A172 (cell line): ENCODE measurements at places on chromosomes 3 and 15. TPM values are rescaled to one million over a fixed set of nuclear protein-coding genes. Genes with fewer than 3 reads are reported as not detected.

- DNase-seq: no peak
These were observed 8.3 kb downstream of the HDGFL3 start for GRCh38 chr15:83199288-83199687.

- DNase-seq: no peak
These were observed 130.9 kb downstream of the CMSS1 start for GRCh38 chr3:99948467-99949089.

OCA2 gene
- not detected in 2 replicates for total RNA-seq

- DNase-seq: peak; percentile 83
These were observed 61.4 kb downstream of the GLB1 start for GRCh38 chr3:33035596-33035995.

TICRR gene
- 6.4 and 7.0 TPM in 2 replicates for total RNA-seq

ANKRD63 gene
- not detected in 2 replicates for total RNA-seq

GOLGA6L10 gene
- total RNA-seq: 0.07 TPM in 1 of 2 replicates, not detected in the other

KPNA4 gene
- total RNA-seq: 30.7 and 40.6 TPM in 2 replicates

- no peak for DNase-seq
These were observed 37.8 kb downstream of the MAP4 start for GRCh38 chr3:47978386-47978785.

DNA sequence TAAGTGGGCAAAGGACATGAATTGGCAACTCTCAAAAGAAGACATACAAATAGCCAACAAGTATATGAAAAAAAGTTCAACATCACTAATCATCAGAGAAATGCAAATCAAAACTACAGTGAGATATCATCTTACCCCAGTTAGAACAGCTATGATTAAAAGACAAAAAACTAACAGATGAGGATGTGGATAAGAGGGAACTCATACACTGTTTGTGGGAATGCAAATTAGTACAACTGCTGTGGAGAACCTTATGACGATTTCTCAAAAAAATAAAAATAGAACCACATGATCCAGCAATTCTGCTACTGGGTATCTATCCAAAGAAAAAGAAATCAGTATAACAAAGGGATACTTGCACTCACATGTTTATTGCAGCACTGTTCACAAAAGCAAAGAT lies 28.6 kb downstream of the NEK10 start:
- no peak for DNase-seq

DNA sequence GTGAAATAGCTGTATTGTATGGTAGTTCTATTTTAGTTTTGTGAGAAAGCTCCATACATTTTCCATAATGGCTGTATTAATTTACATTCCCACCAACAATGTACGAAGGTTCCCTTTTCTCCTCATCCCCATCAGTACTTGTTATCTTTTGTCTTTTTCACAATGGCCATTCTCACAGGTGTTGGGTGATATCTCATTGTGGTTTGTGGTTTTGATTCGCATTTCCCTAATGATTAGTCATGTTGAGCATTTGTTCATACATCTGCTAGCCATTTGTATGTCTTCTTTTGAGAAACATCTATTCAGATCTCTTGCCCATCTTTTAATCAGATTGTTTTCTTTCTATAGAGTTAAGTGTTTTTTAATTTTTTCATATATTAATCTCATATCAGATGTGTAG lies 931.9 kb downstream of the IGSF11 start:
- DNase-seq: no peak

- no peak for DNase-seq
These were observed 73.0 kb downstream of the COL8A1 start for GRCh38 chr3:99711351-99711750.

- DNase-seq: no peak
These were observed 29.8 kb downstream of the ADAMTS17 start for GRCh38 chr15:100311833-100312476.

GRCh38 chr3:158863247-158863646 lies 61.4 kb downstream of the MFSD1 start:
- DNase-seq: no peak

- peak; percentile 86 for DNase-seq
These were observed 36.7 kb upstream of the BLM start for GRCh38 chr15:90680371-90680935.

- DNase-seq: no peak
These were observed 19.0 kb upstream of the DIPK2A start for GRCh38 chr3:143952569-143953072.

UNC13C gene
- not detected in 2 replicates for total RNA-seq

DNA sequence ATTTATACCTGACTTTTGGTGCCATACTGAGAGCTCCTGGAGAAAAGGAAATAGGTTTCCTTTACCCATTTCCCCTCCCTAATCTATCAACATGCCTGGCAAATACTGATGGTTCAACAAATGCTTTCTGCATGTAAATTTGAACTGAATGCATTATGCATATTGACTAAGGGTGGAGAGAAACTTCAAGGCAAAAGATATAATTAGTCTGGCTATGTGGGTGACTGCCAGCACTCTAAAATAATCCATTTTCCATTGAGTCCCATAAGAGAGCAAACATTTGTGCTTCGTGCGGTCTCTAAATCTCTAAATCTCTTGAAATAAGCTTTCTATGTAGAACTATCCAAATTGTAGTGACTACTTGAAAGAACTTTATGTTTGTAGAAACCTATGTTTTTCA lies 451.3 kb upstream of the LMCD1 start:
- DNase-seq: no peak

DNA sequence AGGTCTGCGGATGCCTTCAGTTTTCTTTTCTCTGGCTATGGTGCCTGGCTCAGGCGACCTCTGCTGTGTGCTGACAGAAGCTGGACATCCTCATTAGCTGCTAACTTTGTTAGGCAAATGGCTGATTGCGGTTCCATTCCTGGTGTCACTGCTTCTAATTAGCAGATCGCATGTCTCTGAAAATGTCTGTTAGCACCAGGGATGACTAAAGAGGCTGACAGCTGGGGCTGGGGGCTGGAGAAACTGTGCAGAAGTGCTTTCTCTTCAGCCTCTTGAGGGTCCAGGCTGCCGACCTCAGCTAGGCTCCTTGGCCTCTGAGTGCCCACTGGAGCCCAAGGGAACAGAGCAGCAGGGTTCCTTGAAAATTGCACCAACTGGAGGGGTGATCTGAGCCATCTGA lies 39.3 kb downstream of the CHCHD6 start:
- DNase-seq: no peak

GABRB3 gene
- not detected in 2 replicates for total RNA-seq

GRCh38 chr3:2771193-2771592 lies 339.0 kb downstream of the IL5RA start:
- no peak for DNase-seq

SELENOT gene
- 171 and 237 TPM in 2 replicates for total RNA-seq

DNA sequence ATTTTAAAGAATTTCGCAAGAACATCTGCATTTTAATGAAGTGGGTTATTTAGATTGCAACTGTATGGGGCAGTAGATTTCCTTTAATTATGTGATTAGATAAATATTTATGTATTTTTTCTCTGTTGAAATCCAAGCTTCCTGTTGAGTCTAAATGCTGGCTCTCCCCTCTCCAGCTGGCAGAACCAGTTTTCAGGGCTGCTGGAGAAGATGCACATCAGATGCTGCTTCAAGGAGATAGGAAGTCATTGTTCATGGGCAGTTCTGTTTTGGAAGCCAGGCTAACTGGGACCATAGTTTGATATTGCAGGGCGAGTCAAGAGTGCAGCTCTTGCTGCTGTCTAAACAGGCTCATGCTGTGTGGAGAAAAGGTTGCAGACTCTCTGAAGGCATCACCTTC lies 97.4 kb downstream of the SLC9A9 start:
- DNase-seq: no peak

PRRT3 gene
- total RNA-seq: 3.4 and 4.2 TPM in 2 replicates
